Sciatic nerve (tissue), 2 donors: ENCODE measurements at places on chromosomes 3 and 15. TPM values are rescaled to one million over a fixed set of nuclear protein-coding genes. Genes with fewer than 3 reads are reported as not detected.

DNA sequence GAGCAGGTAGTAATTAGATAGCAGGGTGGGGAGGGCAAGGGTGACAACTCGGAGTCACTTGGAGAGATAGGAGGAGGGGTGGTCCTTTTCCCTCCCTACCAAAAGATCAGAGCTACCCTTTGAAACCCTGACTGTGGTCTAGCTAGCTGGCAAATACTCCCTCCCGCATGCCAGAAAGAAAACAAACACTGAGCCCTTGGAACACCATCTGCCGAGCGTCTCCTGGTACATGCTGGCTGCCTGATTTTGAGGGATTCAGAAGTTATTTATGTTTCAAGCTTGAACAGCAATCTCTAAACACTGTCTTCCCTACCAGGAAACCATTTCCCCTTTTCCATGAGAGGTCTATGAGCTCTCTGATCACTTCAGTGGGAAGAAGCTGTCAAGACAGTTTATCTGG lies 291.6 kb upstream of the CFAP20DC start:
- DNase-seq = no peak

DNA sequence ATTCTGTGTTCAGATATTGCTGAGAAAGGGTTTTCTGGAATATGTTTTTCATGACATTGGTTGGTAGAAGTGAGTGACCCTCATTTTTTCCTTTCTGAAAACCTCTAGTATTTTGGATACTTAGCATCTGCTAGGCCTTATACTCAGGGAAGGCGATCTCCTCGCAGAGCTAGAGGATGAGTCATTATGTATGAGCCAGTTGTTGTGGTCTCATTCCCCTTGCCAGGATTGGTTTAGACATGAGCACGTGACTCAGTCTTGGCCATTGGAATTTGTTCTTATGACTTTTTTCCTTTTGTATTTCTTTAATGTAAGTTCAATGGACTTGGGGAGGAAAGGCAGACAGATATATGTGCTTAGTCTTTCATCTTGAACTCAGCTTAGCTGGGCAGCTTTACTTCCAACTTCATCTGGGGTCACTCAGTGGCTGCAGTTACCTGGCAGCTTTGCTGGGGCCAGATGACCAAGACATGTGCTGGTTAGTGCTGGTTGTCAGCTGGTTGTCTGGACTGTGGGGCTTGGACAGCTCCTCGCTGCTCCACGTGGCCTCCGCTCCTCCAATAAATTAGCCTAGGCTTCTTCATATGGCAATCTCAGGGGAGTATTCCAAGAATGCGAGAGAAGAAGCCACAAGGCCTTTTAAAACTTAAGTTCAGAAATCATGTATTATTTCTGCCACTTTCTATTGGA lies 207.5 kb downstream of the IL20RB start:
- DNase-seq = no peak

- no peak for DNase-seq
Observed at GRCh38 chr15:31024979-31025378, 33.6 kb upstream of the MTMR10 start.

DNA sequence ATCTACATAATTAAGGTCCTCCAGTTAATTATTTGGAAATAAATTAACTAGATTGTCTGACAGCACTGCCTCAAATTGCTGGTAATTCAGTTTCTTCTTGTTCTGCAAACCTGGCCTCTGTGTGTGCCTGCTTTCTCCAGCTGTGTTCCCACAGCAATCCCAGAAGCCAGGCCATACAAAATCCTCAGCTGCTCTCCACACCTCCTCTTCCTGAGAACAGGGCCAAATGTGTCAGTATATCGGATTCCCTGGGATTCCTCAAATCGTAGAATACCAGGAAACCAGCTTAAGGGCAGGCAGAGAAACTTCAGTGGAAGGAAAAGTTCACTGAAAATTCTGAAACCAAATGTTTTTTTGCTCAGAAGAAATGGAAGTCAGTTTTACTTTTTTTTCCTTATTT lies 261.4 kb downstream of the ZMAT3 start:
- DNase-seq = no peak

GRCh38 chr3:51955175-51955892 lies at the start of gene GPR62:
Gene GPR62 (plus strand): TSS chr3:51955381. CDS start chr3:51955653, 272 bp downstream.
- DNase-seq = peak; percentile 56

GRCh38 chr3:101142160-101142559 lies 148.9 kb upstream of the ABI3BP start:
- no peak for DNase-seq

DNA sequence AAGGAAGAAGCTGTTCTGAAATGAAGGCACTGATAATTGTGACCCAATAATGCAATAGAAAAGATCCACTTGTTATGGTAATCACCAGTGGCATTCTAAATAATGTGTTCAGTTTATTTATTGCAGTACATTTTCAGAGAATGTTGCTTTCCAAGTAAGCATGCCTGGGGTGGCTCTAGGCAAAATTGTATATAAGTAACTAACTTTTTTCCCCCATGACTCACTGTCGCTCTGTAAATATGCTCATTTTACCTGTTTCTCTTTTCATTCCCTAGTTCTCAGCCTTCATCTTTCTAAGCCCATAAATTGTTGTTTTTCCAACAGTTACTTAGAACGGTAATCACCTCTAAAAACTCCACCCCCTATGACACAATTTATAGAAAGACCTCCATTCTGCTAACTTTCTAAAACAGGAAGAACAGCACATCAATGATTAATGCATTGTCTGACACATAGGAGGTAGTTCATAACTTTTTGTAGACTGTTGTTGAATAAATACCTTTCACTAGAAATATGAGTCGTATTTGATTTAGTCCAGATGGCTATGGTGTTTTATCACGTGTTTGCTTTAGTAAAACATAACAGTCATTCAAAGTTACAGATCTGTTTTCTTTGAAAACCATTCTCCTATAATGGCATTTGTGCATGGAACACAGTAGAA lies 143.1 kb downstream of the LSAMP start:
- DNase-seq = no peak

DNA sequence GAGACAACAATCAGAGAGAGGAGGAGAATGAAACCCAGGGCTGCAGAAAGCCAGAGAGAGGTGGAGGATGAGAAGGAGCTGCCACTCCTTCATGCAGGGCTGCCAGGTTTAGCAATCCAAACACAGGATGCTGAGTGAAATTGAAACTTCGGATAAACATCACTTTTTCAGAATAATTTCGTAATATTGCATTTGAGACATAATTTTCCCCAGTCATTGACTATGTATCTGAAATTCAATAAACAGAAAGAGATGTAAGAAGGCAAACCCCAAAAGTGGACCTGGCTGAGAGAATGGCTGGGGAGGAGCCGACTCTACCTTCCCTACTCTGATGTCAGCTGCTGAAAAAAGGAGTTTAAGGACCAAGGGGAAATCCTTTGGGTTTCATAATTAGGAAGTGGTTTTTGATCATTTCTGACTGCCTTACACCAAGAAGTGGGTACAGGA lies 33.8 kb downstream of the SLC9A9 start:
- no peak for DNase-seq

Gene SYNPR
- total RNA-seq = not detected

Gene SEC22C
- total RNA-seq = 59.5 TPM

Gene CHCHD4
- total RNA-seq = 11.1 TPM
